ENCODE measurements at places on chromosomes 2 and 18.

DNA sequence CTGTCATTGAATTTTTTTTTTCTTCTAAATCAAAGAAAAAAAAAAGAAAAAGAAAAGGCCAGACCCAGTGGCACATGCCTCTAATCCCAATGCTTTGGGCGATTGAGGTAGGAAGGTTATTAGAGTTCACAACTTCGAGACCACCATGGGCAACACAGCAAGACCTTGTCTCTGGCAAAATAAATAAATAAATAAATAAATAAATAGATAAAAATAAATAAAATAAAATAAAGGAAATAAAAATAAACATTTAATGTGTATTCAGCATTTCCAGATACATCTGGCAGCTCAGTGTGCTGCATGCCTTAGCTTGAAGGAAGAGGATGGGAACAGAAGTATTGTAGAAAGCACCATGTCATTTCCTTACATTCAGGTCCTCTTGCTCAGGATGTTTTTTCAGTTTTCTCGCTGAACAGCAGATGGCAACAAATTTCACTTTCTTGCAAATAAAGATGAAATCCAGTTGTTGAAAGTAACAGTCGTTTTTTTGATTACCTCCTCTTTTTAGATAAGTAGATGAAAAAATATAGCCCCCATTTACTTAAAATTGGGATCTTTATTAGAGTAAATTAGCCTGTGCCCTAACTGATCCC is 25.7 kb upstream of the FAM178B start:
- DNase-seq, result no peak

DNA sequence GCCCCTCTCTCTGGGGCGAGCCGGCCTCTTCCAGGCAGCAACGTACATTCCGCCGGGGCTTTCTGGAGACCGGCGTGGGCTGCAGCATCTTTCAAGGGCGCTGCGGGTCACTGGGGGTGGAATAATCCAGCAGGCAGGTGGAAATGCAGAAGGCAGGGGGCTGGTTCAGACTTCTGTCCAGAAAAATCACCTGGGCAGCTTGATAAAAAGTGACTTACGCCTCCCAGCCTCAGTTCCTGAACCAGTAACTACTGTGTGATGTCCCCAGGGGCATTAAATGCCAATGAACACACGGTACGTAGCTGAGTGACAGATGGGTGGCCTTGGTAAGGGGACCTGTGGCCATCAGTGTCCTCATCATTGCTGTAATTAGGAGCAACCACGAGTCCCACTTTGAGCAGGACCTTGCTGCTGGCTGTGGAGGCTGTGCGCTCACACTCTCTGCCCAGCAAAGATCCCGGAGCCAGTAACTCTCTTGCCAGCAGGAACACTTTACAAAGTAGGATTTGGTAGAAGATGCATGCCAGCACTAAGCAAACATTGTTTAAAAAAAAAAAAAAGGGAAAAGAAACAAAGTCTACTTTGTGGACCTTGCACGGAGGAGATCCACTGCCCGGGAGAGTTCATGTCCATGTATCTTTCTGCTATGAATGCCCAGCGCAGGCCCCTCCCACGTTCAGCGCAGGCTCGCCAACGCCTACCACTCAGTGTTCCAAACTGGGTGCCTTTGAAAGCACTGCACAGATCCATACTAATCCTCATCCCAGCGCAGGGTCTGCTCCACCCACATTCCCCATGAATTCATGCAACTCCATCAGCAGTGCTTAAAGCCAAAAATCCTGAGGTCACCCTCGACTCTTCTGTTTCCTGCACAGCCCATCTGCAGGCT is 177.3 kb downstream of the HDAC4 start:
- DNase-seq, result no peak

DNA sequence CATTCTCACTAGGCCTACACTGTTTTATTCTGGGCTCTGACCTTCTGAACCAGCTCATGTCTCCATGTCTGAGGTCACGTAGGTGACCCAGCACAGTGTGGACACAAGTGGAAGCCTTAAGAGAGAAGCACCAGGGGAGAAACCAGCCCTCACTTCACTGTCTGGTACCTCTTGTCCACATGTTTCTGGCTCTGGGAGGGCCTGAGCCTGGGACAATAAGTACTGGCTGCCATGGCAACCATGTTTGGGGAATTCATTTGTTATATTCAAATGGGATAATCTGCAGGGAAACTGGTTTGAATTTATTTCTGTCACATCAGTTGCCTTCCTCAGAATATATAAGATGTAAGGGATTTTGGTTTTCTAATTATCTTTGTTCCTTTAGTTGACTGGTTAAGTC is 23.3 kb downstream of the MYO3B start:
- no peak for DNase-seq

DNA sequence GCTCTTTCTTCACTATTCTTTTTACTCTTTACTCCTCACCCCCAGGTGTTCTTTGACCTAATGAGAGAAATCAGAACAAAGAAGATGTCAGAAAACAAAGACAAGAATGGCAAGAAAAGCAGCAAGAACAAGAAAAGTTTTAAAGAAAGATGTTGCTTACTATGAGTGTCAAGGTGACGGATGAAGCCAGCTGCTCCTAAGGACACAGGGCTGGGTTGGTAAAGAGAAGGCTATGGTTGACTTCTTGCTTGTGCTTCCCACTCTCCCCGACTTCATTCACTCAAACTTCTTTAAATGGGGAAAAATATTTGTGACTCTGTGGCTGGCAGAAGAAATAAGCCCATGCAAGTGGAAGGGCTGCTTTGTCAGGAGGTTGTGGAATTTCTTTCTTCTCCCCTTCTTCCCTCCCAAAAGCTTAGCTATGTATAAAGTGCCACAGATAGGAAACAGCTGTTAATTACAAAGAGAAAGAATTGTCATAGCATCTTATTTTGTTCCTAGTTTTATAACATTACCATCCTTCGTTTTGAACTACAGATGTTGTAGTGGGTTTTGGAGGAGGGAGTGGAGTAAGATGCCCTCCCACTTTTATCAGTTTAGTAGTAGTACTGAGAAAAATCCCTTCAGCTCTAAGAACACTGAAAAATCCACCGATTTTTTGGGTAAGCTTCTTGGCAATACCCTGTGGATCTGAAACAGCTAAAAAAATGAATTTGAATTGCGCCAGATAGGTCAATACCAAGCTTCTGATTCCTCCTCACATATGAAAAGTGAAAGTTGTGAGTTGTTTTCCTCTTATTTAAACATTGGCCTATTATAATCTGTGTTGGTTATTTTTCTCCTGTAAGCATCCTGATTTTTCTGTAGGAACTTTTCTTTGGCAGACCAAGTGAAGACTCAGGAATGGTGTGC is 40.7 kb downstream of the RALB start:
- no peak for DNase-seq

GRCh38 chr2:100198461-100199230 is 56.3 kb upstream of the AFF3 start:
- DNase-seq, result no peak

GRCh38 chr2:8518979-8519668 is 162.7 kb upstream of the ID2 start:
- no peak for DNase-seq

DNA sequence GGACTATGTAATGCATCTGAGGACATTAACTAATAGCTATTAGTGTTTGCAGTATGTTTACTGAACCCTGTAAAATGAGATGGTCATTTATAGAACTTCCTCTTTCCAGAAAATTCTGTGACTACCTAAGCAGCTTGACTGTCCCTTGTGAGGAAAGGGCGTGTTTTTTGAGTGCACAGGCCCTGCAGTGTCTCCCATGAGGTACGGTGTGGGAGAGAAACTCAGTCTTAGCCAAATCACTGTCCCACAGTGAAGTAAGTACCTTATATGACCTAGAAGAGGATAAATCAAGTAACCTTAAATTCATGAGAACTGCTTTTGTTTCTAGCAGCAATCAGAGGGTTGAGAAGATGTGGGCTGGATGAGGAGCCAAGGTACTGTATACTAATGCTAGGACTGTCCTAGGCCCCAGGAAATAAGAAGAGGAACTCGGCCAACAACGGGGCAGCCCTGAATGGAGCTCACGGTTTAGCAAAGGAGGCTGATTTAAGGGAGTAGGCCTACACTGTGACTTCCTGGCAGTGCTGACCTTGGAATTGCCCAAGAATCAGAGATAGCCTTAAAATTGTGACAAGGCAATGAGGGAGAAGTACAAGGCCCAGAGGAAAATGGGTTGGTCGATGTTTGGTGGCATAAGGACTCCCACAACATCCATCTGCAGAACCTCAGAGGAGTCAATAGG is 103.5 kb upstream of the CTAGE1 start:
- DNase-seq, result no peak

DNA sequence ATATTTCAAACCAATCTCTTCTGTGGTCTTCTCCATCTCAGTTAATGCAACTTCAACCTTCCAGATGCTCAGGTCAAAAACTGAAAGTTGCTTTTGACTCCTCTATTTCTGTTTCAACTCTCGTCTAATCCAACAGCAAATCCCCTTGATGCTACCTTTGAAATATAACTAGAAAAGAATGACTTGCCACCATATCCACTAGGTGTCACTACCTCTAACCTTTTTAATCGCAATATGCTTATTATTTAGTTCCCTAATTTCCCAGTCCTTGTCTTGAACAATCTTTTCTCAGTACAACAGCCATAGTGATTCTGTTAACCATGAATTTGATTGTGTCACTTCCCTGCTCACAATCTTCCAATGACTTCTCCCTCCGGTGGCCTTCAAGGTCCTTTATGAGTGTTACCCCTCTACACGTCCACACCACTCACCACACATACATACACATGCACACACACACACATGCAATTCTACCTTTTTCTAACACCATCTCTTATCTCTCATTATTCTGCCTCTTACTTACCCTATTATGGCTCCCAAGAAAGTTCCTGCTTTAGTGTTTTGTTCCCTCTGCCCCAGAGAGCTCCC is 245.5 kb upstream of the KCNJ3 start:
- no peak for DNase-seq

DNA sequence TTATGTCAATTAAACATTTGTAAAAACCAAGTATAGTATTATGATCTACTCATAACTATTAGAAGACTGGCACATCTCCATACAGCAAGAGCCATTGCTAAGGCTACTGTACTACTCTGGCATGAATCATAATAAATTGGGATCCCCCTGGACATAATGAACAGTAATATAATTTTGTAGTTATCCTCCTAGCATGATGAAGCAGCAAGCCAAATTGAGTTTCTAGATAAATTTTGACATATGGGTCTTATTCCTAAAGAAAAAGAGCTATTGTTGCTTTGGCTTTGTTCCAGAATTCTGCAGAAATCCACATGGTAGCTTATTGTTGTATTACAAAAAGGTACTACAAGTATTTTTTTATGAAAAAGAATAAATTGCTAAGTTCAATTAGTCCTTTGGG is 204.3 kb downstream of the CAMKMT start:
- DNase-seq, result no peak

- no peak for DNase-seq
Observed at GRCh38 chr2:21367421-21367820, 243.7 kb downstream of the TDRD15 start.

GRCh38 chr2:60516383-60516811 is 37.1 kb downstream of the BCL11A start:
- DNase-seq, result no peak

GRCh38 chr2:147482111-147482895 is 362.5 kb upstream of the ACVR2A start:
- DNase-seq, result no peak

- DNase-seq, result no peak
Observed at GRCh38 chr2:26922405-26923188, 47.8 kb upstream of the MAPRE3 start.

DNA sequence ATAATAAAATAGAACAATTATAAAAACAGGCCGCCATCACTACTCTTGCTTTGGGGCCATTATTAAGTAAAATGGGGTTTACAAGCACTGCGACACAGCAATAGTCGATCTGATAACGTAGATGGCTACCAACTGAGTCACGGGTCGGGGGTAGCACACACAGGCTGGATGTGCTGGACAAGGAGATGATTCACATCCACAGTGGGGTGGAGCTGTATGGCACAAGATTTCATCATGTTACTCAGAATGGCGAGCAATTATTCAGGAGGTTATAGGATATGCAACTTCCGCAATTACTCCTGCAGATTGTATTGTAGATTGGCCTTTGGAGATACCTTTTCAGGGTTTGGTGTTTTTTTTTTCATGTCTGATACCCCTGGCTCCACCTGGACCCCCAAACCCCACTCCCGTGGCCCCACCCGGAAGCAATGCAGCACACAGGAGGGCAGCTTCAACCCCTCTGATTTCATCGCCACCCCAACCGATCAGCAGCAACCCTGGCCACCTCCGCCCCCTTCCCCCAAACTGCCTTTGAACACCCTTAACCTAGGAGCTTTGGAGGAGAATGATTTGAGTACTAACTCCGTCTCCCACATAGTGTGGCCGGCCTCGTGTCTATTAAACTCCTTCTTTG is 21.4 kb upstream of the MLPH start:
- DNase-seq, result no peak

DNA sequence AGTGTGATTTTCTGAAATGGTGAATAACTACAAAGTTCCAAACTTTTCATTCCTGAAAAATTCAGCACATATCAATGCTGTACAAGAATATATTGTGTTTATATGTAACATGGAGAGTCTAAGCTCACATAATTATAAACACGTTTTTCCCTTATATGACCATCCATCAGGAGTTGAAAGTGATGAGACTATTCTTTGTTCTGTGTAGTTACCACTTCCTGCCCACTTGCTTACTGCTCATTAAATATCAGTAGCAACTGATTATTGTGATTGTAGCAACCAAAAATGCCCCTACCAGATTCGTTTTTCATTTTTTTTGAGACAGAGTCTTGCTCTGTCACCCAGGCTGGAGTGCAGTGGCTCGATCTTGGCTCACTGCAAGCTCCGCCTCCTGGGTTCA is 30.8 kb downstream of the OTX1 start:
- no peak for DNase-seq

DNA sequence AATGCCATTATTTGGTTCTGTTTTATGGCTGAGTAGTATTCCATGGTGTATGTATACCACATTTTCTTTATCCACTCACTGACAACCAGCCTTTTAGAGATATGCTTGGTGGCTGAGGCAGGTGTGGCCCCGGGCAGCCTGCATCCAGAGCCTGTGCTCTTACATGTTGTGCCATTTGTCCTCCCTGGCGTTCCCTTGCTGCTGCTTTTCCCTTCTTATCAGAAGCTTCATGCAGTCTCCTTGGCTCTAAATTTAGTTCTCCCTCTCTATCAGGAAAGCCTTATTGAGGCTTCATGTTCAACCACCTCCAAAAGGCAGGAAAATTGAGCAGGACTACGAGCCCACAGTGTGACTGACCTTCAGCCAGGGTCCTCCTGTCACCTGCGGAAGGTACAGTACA is 131.7 kb upstream of the ITGA6 start:
- DNase-seq, result no peak

- no peak for DNase-seq
Observed at GRCh38 chr2:234676109-234676782, 179.4 kb upstream of the ARL4C start.

GRCh38 chr18:46239549-46239948 is 135.4 kb downstream of the HAUS1 start:
- no peak for DNase-seq
